ENCODE measurements at places on chromosomes 4 and X. TPM values are rescaled to one million over a fixed set of nuclear protein-coding genes. Genes with fewer than 3 reads are reported as not detected.

DRD5 gene
- total RNA-seq, result not detected

- no peak overlapping the region for H3K4me3 ChIP-seq
- no peaks in the 10 kb centered on the region for H3K36me3 ChIP-seq
- H3K4me1 ChIP-seq, result no peaks in the 10 kb centered on the region
Measured at GRCh38 chr4:18689308-18690115, 668.0 kb upstream of the LCORL start.

GRCh38 chr4:77833126-77833724 is 14.1 kb upstream of the CNOT6L start:
- H3K27ac ChIP-seq, result no peak overlapping the region
- no peak for DNase-seq
- H3K4me3 ChIP-seq, result no peak overlapping the region
- H3K27me3 ChIP-seq, result peaks cover 7% of the 10 kb centered on the region

GRCh38 chr4:150155391-150155790 is 77.1 kb downstream of the DCLK2 start:
- H3K36me3 ChIP-seq, result no peaks in the 10 kb centered on the region
- DNase-seq, result no peak
- H3K4me1 ChIP-seq, result no peaks in the 10 kb centered on the region
- no peaks in the 10 kb centered on the region for H3K27me3 ChIP-seq
- no peak overlapping the region for H3K27ac ChIP-seq

SMIM31 gene
- total RNA-seq, result not detected

Data from uterus (tissue), 4 donors.